ENCODE measurements at places on chromosomes 4 and X.

- DNase-seq, result peak; percentile 88
These were observed at the start of gene SLIT2 for GRCh38 chr4:20251796-20252655. Gene SLIT2 (plus strand): TSS chr4:20251905. CDS start chr4:20253816, 1,911 bp downstream.

GRCh38 chr4:1318488-1319213, 28.4 kb upstream of the UVSSA start:
- no peak for DNase-seq

GRCh38 chr4:25235401-25235800, 1.6 kb downstream of the PI4K2B start:
- no peak for DNase-seq

DNA sequence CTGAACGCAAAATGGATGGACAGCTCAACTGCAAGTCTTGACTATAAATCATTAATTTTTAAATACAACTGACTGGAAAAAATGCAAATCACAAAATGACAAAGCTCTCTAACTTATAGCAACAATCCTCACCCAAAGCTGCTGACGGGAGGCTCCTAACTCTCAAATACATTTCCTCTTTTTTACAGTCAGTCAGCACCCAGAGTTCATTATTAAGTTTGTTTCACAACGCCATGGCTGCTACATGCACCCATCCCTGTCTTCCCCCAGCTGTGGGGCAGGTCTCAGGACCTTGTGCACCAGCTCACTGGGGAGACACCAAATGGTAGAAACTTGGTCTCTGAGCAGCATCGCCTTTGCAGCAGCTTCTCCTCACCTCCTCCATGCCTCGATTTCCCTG, 97.6 kb downstream of the SLC34A2 start:
- no peak for DNase-seq

GRCh38 chr4:108398316-108398715, 222.1 kb upstream of the RPL34 start:
- DNase-seq, result no peak

GRCh38 chr4:665381-665750, 8.7 kb downstream of the ATP5ME start:
- no peak for DNase-seq

GRCh38 chr4:84215217-84215616, 283.9 kb downstream of the NKX6-1 start:
- no peak for DNase-seq

- peak; percentile 82 for DNase-seq
These were observed 107.1 kb downstream of the NSUN7 start for GRCh38 chr4:40856840-40857362.

- peak; percentile 22 for DNase-seq
These were observed 113.9 kb upstream of the VAMP7 start for GRCh38 chrX:155767051-155767875.

DNA sequence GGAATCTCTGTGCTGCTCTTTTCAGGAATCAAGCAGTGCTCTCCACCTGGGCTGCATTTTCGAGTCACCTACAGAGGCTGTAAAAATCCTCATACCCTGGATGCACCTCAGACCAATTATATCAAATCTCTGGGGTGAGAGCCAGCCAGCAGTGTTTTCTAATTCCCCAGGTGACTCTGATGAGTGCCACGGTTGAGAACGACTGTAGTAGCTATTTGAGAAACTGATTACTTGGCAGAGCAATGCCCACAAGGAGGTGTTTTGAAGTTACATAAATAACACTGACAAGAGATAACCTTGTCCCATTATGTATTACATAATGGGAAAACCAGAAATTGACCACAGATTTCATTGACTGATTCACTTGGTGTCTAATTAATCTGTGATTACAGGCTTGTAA, 46.8 kb downstream of the CLCN4 start:
- DNase-seq, result no peak

- no peak for DNase-seq
These were observed 7.6 kb downstream of the SLC25A14 start for GRCh38 chrX:130347321-130347720.

GRCh38 chr4:30117433-30117832, 602.7 kb upstream of the PCDH7 start:
- no peak for DNase-seq

GRCh38 chr4:112210777-112211176, 20.8 kb upstream of the AP1AR start:
- DNase-seq, result no peak

- no peak for DNase-seq
These were observed 42.2 kb downstream of the PPM1K start for GRCh38 chr4:88242144-88242543.

GRCh38 chr4:55255179-55255578, 90.9 kb upstream of the SRD5A3 start:
- no peak for DNase-seq

DNA sequence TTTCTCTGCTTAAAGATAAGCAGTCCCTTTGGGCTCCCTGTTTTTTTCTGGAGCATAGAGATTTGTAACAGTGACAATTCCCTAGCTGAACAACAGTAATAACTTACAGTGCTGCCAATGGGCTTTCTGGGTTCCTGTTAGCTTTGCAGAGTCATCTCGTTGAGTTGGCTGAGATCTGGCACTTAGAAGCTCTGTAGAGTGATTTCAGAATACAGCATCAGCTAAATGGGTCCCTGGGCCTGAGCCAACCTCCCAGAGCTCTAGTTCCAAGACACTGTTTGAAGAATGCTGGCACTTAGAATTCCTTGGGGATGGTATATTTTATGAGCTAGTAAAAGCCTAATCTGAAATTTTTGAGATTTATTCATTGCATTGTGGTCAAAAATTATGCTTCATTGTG, 43.5 kb upstream of the SERTM2 start:
- DNase-seq, result no peak

- peak; percentile 53 for DNase-seq
These were observed 34.3 kb downstream of the ATP10D start for GRCh38 chr4:47519239-47519883.

DNA sequence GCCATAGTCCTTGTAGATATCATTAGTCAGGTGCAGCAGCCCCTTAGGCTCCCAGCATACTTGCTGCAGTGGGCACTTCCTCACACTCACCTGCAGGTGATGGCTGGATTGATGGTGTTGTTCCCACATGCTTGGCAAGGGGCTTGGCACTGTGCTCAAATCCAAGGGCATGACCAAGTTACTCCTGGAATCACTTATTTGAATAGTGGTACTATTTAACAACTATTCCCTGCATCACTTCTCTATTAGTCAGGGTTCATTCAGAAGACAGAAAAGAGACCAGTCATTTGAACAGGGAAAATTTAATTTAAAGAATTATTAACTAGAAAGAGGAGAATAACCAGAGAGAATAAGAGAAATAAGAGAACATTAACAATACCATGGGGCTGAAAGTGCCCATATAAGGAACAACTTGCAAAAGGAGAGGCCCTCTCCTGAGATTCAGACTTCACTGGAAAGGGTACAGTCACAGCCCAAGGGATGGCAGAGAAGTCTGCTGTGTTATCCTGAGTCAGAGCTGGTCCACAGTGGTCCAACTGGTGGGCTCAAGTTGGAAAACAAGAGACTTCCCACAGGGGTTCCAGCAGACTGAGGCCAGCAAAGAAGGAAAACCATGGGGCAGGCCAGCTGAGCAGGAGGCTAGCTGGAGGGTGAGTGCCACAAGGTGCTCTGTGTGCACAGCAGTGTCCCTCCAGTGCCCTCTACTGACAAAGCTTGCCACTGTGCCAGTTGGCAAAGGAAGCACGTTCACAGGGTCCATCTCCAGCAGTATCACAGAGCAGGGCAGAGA, 9.8 kb downstream of the SPP1 start:
- no peak for DNase-seq

DNA sequence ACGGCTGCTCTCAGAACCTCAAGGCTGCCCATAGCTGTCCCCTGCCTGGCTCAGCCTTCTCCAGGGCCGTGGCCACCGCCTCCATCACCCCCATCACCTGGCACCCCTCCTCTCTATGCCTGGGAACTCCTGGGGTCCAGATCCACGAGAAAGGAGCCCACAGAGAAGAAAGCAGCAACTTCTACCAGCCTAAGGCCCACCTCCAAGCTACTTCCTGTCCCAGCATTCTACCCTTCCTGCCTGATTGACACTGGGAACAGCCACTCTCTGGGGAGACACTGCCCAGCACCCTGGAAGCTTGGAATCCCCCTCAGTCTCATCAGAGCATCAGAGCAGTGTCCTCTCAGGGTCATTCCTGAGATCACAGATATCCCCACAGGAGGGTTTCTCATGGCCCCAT, 36.9 kb upstream of the PROM1 start:
- DNase-seq, result no peak

GRCh38 chrX:20313899-20314298, 47.2 kb upstream of the RPS6KA3 start:
- DNase-seq, result no peak

DNA sequence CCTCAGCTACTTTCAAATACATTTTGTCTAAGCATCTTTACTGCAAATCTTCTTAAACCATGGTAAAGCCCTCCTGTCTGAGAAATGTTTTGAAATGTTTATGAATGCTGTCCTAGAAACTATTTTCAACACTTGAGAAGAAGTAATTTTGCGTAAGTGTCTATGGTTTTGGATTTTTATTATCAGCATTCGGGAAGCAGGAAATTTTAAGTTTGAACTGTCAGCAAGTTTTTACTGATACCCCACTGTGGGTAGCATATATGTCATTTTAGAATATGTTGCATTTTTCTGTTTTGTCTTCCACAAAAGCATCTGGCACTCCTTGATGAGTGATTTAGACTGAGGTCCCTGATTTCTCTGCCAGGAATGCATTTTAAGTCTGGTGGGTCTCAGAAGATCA, 302.4 kb upstream of the GIMD1 start:
- no peak for DNase-seq

DNA sequence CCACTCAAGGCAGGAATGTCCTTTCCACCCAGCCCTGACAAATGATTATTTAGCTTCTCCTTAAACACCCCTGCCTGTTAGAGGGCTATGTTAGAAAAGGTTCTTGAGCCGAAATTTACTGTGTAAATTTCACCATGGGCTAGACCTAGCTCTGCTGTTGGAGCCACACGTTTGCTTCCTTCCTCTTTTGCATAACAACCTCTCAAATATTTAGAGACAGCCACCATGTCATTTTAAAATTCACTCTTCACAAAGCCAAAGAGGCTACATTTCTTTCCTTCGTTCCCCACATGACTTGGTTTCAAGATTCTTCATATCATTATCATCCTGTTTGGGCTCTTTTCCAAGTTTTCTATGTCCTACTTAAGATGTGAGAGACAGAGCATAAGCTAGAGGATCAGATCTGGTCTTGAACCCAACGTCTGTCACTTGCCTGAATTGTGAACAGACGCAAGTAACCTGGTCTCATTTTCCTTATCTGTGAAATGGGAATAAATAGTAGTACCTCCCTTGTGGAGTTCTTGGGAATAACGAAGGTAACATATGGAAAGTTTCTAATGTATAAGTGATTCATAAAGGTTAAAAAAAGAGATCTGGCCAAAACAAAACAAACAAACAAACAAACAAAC, 6.7 kb downstream of the DOCK11 start:
- DNase-seq, result no peak

GRCh38 chr4:76792418-76792817, 105.5 kb downstream of the SOWAHB start:
- no peak for DNase-seq

GRCh38 chrX:39757971-39758370, 339.8 kb downstream of the BCOR start:
- DNase-seq, result no peak

- no peak for DNase-seq
These were observed 159.2 kb downstream of the FAM13A start for GRCh38 chr4:88897752-88898151.

- DNase-seq, result no peak
These were observed 629.7 kb downstream of the STIM2 start for GRCh38 chr4:27490315-27490714.

DNA sequence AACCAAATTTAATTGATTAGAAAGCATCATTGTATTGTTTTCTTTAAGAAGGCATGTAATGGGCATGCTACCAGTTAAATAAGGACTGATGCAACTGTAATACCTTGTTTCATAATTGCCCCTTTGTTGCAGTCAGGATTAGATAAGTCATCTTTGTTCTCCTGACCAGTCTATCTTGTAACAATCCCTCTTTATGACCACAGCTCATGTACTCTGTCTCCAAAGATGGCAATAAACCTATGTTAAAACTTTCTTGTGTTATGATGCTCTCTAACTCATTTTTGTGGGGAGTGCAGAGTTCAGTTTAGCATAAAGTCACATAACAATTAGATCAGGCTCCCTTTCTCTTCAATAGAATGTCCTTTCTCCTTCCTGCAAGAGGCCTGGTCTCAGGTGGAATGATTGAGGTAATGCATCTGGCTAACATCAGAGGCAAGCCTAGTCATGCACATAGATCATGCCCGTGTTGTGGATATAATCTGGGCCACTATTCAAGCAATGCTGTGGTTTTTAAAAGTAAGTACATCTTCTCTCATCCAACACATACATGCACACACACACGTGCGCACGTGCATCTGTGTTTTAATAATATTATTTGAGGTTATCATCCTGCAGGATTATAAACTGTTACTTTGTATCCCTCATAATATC, 45.6 kb downstream of the TMEM154 start:
- DNase-seq, result no peak

DNA sequence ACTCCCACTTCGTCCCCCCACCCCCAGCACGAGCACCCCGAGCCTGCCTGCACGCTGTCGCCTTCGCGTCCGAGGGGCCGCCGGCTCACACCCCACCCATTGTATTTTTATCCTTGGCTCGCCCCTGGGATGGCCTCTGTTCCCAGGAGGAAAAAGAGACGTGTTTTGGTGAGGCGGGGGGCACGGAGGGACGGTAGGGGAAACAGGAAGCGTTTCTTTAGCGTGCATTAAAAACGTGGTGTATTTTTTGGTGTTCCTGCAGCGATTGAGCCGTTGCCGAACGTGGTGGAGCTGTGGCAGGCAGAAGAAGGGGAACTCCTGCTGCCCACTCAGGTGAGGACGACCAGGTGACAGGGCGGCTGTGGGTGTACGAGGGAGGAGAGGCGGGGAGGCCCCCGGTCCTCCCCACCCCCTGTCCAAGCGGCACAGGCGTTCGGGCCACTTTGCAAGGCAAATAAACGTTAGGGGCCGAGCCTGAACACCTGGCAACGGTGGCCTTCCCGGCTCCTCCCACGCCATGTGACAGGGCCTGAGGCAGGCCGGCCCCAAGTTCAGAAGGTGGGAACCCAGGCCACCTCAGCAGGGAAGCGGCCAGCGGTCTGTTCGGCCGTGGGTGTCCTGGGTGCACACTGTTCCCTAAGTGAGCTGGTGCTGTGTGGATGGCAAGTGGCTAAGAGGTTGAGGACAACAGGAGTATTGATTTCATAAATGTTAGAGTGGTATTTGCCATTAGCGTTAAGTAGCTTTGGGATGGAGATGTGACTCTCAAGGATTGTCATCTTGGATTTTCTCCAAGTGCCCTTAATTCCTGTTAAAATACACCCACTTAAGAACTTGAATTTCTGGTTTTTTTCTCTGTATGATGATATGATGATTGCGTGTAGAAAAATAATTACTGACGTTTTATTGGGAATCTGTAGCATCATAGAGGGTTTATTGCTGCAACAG, 1.1 kb downstream of the TMEM131L start:
- DNase-seq, result peak; percentile 92

- no peak for DNase-seq
These were observed 2023.7 kb downstream of the ARAP2 start for GRCh38 chr4:34220601-34221000.

DNA sequence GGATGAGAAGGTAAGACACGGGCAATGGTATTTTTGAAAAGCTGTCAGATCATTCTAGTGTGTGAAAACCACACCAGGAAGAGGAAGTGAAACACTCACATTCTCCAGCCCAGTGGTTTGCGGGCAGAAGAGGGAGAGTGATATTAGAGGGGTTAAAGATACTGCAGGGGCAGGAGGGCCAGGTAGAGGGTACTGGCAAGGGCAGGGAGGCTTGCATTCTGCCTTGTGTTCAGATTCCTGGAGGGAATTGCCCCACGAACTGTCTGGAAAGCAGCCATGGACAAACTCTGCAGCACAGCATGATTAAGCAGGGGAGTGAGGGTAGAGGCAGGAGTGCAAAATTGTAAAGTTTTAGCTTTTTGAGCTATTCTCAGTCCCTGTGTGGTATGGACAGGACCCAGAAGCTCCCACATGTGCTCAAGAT, 30.9 kb downstream of the NIPAL1 start:
- DNase-seq, result peak; percentile 50
